ENCODE measurements at places on chromosomes 1 and 21.

DNA sequence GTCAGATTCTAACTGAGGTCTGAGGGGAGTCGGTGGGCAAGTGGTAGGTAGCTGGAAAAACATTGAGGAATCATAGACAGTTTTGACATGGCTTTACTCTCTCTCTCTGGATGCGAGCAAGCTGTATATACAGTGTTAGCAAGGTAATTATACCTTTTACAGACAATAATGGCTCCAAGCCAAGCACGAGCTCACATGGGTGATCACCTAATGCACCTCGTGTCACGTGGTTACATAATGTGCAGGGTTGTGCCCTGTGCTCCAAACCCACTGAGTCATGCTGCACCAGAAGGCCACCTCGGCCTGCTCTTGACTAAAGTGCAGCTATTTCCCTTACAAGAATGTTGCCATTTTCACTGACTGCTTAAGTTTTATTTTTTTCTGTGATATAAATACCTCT lies 7.6 kb upstream of the CLCA2 start:
- DNase-seq, result no peak

DNA sequence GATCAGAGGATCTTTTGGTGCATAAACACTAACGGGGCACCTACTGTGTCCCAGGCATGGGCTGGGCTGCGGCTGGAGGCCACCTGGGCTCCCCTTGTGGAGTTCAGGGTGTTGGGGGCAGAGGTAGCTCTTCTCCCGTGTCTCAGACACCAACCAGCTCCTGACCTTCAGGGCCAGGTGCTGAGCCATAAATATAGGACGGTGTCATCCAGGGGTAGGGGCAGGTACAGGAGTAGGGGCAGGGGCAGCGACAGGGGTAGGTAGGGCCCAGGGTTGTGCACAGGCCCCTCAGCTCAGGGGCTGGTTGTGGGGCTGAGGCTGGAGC lies 18.0 kb upstream of the LRRC3 start:
- no peak for DNase-seq

- no peak for DNase-seq
These were observed 8.0 kb downstream of the RGL1 start for GRCh38 chr1:183812686-183813569.

- DNase-seq, result no peak
These were observed 1194.6 kb downstream of the NCAM2 start for GRCh38 chr21:22192766-22193165.

- no peak for DNase-seq
These were observed 30.2 kb downstream of the TTC39A start for GRCh38 chr1:51299981-51300670.

GRCh38 chr1:27527890-27528817 lies 38.2 kb upstream of the WASF2 start:
- DNase-seq, result peak; percentile 42

DNA sequence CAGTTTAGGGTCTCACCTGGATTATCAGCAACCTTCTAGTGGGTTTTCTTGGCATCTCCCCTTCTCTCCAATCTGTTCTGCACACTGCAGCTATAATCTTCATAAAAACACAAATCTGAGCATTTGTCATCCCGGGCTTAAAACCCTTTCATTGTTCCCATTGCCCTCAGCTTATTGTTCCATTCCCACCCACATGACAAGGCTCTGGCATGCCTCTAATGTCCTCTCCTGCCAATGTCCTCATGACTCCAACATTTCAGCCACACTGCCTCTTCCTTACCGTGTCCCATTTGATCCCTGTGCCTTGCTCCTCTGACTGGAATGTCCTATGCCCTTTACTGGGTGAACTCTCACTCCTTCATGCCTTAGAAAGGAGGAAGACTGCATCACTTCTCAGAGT lies 7.5 kb upstream of the DPH2 start:
- DNase-seq, result no peak

GRCh38 chr1:94335950-94336349 lies 82.2 kb upstream of the ABCD3 start:
- no peak for DNase-seq

DNA sequence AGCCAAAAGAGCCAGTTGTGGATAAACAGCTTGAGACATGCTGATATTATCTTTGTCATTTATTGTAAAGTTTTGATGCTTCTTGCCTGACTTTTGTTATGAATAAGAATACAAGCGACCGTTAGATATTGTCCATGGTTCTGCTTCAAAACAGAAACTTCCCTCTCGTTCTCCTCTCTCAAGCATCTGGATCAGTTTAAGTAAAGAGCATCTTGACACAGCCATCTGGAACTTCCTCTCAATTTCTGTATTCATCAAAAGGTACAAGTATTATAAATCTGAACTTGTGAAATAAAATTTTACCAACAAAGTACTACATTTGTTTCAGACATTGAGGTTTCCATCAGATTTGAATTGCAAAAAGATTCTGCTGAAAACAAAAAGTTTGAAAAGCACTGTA lies 36.4 kb upstream of the CLDN14 start:
- DNase-seq, result no peak

DNA sequence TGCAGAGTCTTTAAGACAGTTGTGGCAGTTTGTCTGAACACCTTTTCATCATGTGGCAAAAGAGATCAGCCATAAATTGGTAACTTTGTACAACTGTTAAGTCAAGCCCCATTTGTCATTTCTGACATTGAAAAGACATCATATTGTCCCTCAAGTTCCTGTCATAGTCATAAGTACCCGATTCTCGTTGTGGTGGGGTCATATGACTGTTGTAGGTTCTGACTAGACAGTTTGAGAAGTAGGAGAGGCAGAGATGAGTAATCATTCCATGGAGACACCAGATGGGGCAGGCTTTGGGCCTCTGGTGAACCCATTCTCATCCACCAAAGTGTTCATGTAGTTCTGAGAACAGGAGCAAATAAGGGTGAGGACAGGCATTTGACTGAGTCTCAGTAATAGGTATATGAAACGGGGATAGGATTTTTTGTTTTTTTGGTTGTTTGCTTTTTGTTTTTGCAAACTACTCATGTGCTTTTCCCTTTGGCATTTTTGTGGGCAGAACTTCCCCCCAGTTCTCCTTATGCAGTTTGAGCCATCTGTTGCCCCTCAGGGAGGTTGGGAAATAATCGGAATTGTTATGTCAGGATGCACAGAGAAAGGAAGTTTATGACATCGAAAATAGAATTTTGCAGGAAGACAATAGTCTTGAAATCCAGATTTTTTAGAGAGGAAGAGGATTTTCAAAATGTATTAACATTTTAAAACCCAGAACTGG lies 86.9 kb upstream of the KCNE2 start:
- no peak for DNase-seq

- no peak for DNase-seq
These were observed 442.3 kb downstream of the GPATCH2 start for GRCh38 chr1:217188280-217189237.

- DNase-seq, result no peak
These were observed 722.2 kb upstream of the CHRM3 start for GRCh38 chr1:238664139-238664538.

DNA sequence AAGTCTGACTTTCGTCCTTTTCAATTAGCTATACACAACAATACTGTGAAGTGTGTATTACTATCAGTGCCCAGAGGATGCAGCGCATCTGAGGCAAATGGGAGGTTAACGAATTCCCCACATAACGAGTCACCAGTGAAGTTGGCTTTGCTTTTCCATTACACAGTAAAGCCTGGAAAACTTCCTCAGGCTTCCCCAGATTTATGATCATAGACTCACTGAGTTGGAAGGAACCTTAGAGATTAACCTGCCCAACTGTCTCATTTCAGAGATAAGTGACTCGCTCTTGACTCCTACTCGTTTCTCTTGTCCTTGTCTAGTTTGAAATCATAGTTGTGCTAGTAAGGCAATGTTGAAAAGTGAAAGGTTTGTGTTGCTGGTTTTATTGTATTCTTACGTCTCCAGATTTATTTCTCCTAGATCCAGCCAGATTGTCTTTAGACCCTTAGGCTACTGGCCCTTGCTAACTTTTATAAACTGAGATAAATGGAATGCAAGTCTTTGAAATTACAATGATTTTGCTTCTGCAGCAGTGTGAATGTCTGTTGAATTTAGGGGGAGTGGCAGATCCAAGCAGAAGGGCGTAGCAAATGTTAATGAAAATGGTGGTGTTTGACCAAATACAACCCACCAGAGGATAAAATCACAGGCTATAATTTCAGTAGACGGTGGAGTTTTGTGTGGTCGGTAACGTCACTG lies 17.3 kb downstream of the S1PR1 start:
- DNase-seq, result no peak

DNA sequence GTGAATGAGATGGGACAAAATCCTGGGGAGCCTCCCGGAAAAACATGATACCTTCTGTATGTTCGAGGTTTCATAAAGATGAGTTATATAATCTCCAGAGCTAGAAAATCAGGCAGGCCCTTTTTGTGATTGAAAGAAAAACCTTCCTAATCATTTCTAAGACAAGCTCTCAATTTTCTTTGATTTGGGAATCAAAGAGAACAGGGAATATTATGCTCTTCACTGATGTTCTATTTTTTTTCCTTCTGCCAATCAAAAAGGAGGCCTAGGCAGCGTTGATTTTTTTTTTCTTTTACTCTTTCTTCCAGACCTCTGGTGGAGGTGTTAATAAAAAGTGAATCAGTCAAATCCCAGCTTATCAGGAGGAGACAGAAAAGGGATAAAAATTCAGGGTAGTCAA lies 34.5 kb downstream of the DIRAS3 start:
- DNase-seq, result no peak

DNA sequence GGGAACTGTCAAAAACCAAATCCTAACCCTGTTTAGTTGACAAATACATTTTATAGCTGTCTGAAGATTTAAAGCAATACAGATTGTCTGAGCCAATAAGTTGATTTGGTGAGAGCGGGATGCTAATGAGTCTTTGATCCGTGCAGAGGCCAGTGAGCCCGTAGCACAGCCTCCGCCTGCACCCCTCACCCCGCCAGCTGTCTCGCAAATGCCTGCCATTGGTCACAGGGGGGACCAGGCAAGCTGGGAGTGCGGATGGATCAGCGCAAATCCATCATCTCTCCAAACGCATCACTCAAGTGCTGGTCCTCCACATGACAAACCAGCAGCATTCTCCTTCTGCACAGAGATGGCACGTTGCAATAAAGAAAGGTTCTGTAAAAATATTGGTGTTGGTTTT lies 51.0 kb downstream of the ZBTB18 start:
- DNase-seq, result no peak

- no peak for DNase-seq
These were observed 55.5 kb upstream of the PSEN2 start for GRCh38 chr1:226814751-226815537.

DNA sequence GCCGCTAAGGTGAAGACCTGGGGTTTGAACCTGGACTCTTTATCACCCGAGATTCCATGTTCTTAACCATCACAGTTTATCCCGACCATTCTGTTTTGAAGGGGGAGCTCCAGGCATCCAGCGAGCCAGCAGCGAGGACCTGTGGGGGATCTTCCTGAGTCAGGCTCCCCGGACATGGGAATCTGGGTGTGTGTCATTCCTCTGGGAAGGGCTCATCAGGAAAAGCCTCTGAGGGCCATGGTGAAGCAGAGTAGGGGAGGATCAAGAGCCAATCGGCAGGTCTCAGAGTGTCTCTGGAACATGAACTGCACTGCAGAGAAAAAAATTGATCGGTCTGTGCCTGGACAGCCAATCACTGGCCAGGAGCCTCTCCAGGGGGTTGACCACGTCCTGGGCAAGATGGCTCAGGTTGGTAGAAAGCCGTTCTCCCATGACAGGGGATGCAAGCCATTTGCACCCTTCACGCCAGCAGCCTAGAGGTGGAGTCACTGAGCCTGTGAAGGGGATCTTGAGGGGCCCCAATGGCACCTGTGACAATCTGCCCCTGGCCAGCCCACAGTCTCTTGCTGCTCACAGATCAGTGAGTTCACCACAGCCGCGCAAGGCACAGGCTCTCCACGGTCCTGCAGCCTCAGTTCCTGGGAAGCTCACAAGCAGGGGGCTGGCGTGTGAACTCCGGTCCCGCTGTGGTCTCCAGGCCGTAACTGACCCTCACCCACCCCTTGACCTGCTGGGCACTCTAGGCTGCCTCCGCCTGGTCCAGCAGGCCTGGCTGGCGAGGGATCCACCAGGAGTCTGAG lies 20.4 kb upstream of the ACTRT2 start:
- no peak for DNase-seq

DNA sequence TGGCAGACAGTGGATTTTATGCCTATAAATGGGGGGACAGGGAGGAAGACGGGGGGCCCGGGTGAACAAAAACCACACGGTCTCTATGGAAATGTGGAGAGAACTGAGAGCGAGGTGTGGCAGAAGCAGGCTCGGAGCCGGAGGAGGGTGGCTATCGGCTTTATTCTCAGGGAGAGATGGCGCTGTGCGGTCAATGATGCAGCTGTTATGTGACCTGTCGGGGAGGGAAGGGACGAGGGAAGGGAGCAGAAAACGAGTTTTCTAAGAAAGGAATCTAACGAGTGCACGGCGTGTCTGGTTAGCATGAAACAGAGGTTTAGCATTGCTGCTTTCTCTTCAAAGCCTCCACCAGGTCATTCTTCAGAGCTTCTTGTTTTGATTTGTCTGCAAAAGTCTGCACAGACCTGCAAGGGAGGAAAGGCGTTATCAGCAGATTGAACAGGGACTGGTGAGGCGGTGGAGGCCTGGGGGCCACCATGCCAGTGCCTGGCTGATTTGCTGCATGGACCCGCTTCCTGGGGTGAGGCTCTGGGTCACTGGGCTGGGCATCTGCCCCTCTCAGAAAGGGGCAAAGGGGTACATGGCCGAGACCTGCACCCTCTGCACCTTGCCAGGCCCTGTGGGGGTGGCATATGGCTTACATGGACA lies 27.2 kb downstream of the SLC66A1 start:
- no peak for DNase-seq

DNA sequence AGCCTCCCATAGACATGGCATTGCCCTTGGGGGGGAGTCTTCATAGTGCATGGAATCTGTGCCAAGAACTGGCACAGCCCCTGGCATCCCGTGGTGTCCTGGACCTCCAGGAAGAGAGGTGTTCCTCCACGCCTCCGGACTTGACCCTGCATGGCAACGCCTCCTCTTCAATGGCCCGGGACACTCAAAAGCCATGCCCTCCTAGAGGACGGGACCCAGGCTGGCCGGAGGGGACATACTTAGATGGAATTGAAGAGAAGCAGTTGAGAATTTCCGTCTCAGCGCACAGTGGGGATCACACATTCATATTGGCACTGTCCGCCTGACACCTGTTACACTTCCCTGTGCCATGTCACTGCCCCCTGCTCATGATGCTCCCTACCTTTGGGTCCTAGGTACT lies 38.4 kb upstream of the TENT5C start:
- no peak for DNase-seq

- no peak for DNase-seq
These were observed 390.0 kb downstream of the DISC1 start for GRCh38 chr1:232016616-232017015.

DNA sequence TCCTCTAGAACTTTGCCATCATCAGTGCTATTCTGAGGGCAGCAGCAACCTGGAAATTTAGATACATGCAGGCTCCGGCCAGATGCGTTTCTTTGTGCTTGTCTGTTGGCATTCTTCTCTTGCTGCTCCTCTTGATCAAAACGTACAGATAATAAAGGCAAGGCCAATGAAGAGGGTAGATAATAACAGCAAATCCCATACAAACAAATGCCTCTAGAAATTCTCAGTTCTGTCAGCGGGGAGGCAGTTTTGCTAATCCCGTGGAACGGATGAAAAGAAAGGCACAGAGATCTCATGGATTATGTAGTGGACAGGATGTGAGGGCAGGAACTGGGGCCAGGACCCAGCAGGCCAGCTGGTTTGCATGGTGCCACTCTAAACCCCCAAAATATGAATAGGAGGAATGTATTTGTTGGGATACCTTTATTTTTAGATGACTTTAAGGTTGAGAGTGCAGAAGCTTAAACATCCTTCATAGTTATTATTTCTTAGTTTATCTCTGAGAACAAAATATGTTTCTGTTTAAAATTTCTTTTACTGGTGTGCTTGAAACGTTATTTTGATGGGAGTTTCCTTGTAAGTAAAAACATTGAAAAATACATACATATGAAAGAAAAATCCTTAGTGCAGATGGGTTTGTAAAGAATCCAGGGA lies 1.5 kb downstream of the ITSN1 start:
- DNase-seq, result no peak

Measured in activated CD4-positive, alpha-beta T cell treated with anti-CD3 and anti-CD28 coated beads for 1 hour (primary cell).